ENCODE measurements at places on chromosomes 3 and 15. TPM values are rescaled to one million over a fixed set of nuclear protein-coding genes. Genes with fewer than 3 reads are reported as not detected.

- H3K27ac ChIP-seq: no peak overlapping the region
- no peaks in the 10 kb centered on the region for H3K4me1 ChIP-seq
- no peak for DNase-seq
- no peaks in the 10 kb centered on the region for H3K27me3 ChIP-seq
These were observed 494.1 kb upstream of the DPH6 start for GRCh38 chr15:36039996-36040572.

GRCh38 chr3:193030276-193030675 is 112.6 kb upstream of the MB21D2 start:
- H3K4me3 ChIP-seq: no peak overlapping the region
- H3K27ac ChIP-seq: no peak overlapping the region
- no peaks in the 10 kb centered on the region for H3K27me3 ChIP-seq
- H3K4me1 ChIP-seq: no peaks in the 10 kb centered on the region
- H3K36me3 ChIP-seq: no peaks in the 10 kb centered on the region
- DNase-seq: no peak

DNA sequence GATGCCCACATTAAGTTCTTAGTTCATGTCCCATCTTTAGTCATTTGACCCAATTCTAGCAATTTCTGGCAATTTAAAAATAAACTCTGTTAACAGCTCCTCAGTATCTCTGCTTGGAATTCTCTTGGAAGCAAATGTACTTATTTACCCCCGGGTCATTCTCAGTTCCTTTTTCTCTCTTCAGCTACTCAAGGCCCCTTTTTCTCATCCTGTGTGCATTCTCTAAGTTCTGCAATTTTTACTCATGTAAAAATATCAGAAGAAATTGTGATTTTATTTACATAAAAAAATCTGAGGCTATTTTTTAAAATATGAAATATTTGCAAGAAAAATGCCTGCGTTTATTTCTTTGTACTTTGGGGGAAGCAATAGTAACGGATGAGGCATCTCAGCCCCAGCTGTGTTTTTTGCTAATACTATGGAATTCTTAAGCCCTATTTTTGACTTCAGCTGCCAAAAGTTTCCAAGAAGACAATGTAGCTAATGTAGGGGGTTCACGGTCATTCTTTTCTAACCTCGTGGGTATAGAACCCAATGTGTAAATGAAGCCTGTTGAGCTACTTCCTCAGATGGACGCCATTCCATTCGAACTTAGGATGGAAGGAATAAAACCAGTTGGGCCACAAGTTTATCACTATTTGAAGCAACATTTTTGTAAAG is 20.0 kb downstream of the CERS3 start:
- H3K36me3 ChIP-seq: no peaks in the 10 kb centered on the region
- no peak overlapping the region for H3K27ac ChIP-seq
- no peak overlapping the region for H3K4me3 ChIP-seq
- no peaks in the 10 kb centered on the region for H3K4me1 ChIP-seq

- no peak overlapping the region for H3K4me3 ChIP-seq
- H3K27ac ChIP-seq: no peak overlapping the region
- DNase-seq: no peak
- H3K4me1 ChIP-seq: no peaks in the 10 kb centered on the region
These were observed 22.4 kb upstream of the ALDH1A2 start for GRCh38 chr15:58087871-58088270.

DNA sequence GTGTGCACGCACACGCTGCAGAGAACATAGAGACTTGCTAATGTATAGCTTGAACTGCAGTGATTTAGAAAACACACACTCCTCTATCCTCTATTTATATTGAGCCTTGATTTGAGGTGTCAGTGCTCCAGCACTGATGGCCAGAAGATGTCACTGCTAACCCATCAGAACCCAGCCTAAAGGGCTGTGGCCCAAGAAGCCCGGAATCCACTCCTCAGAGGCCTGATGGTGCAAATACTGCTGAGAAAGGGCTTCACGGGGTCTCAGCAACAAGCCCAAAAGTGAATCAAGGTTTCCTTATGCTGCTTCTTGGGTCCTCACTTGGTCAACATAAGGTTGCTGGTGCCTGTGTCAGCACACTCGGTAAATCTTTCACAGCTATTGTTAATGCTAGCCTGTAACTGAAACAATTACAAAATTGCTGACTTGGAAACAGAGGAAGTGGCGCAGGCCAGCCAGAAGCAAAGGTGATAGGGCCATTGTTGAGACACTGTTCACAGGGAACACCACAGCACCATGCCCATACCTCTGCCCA is 60.3 kb downstream of the HEG1 start:
- H3K27ac ChIP-seq: peak overlapping the region; percentile 32
- H3K27me3 ChIP-seq: no peaks in the 10 kb centered on the region
- peak; percentile 56 for DNase-seq
- H3K4me3 ChIP-seq: no peak overlapping the region

Gene CKMT1B
- total RNA-seq: not detected

Gene CX3CR1
- total RNA-seq: 0.25 TPM

Gene HTR3E
- not detected for total RNA-seq

Gene SPG11
- total RNA-seq: 51.7 TPM

Measured in gastrocnemius medialis (tissue), 4 donors.